GM23248 (cell line): ENCODE measurements at places on chromosomes 12 and 14. TPM values are rescaled to one million over a fixed set of nuclear protein-coding genes. Genes with fewer than 3 reads are reported as not detected.
A peak's percentile ranks its signal among the peaks of the same experiment; 100 is the strongest.

DNA sequence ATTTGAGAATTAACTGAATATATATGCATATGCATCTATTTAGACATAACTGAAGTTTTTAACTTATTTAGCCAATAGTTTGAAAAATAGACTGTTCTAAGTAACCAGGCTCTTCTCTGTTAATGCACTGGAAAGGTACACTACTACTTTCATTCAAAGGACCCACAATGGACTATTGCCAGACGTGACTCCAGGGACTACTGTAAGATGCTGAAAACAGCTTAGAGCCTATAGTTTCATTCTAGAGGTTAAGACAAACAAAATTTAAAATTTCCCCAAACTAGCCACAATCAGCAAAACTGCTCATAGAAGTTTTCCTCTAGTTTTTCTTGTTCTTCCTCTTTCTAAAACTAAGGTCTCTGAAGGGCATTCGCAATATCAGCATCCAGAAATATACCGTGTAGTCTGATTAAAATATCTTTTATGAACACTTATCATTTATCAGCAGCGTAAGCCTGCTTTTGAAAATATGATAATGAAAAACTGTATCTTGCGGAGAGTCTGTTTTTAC lies 10.4 kb downstream of the APPL2 start:
- H3K4me3 ChIP-seq = peak overlapping the region; percentile 13; the same call in 1 of the 2 replicates
- DNase-seq = no peak
- peaks cover 86% of the 10 kb centered on the region for H3K4me1 ChIP-seq
- peaks cover 47% of the 10 kb centered on the region for H3K36me3 ChIP-seq
- H3K27me3 ChIP-seq = no peaks in the 10 kb centered on the region
- peak overlapping the region; percentile 96 for H3K27ac ChIP-seq

GRCh38 chr14:104935955-104936354 lies 11.3 kb downstream of the PLD4 start:
- no peak overlapping the region for H3K27ac ChIP-seq
- no peaks in the 10 kb centered on the region for H3K36me3 ChIP-seq
- no peak for DNase-seq
- H3K4me1 ChIP-seq = no peaks in the 10 kb centered on the region
- H3K27me3 ChIP-seq = no peaks in the 10 kb centered on the region
- H3K4me3 ChIP-seq = no peak overlapping the region

GRCh38 chr14:52987042-52987441 lies 36.2 kb upstream of the FERMT2 start:
- H3K27ac ChIP-seq = no peak overlapping the region
- no peaks in the 10 kb centered on the region for H3K4me1 ChIP-seq
- no peak for DNase-seq
- no peaks in the 10 kb centered on the region for H3K27me3 ChIP-seq
- no peaks in the 10 kb centered on the region for H3K36me3 ChIP-seq

DNA sequence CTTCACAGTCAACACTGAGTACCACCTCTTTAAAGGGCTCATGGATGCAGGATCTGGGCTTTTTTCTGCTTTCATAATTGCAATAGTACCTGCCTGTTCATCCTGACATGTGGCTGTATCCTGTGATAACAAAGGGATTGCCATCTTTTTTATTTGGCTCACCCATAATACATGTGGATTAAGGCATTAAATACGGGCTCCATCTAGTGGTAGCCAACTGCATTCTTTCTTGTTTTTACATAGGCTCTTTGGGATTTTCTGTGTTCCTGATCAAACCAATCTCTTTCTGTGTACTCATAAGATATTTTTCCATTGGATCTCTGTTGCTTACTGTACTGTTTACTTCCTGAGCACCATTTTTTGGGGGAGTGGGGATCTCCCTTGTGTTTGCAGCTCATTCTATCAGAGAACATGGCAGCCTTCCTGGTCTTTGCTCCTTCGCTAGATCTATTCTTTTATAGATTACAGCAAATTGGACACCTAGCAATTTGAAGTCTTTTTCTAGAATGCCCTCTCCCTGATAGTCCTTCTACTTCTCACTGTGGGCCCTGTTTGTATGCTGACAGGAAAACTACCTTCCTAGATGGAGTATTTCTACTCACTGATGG lies 723.4 kb upstream of the MDGA2 start:
- no peak overlapping the region for H3K27ac ChIP-seq
- H3K36me3 ChIP-seq = no peaks in the 10 kb centered on the region

- H3K27me3 ChIP-seq = no peaks in the 10 kb centered on the region
- no peaks in the 10 kb centered on the region for H3K36me3 ChIP-seq
- H3K4me3 ChIP-seq = no peak overlapping the region
- DNase-seq = no peak
Measured at GRCh38 chr12:4482936-4483335, 37.3 kb upstream of the FGF6 start.

DNA sequence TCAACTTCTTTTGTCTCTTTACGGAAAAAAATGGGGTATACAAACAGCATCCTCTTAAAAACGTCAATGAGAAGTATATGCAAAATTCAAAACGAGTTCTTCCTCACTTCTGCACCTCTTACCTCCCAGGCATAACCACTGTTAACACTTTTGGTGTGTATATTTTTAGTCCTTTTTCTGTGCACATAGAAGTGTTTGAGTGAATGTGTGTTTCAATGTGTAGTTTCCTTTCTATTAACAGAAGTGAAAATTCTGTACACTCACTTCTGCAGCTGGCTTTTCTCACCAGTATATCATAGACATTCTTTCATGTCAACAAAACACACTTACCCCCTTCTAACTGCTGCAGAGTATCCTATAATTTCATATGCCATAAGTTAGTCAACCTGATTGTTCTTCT lies 5.4 kb downstream of the UBR7 start:
- H3K27me3 ChIP-seq = no peaks in the 10 kb centered on the region
- H3K4me1 ChIP-seq = peaks cover 10% of the 10 kb centered on the region
- no peak for DNase-seq
- no peak overlapping the region for H3K4me3 ChIP-seq

DNA sequence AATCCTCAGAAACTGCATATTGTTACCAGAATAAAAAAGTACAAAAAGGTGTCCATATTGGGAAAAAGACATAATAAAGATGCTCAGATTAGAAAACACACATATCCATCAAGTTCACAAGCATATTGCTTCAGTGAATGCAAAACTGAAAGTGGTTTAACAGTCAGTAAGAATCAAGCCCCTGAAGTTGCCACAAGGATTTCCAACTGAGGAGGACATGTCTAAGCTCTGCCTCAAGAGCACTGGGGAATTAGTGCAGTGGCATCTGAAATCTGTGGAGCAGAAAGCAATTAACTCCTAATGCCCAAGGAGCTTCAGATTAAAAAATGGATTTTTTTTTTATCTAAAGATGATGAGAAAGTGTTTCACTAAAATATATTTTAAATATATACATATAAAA lies 113.2 kb downstream of the DENND5B start:
- no peaks in the 10 kb centered on the region; the same call in 1 of the 2 replicates for H3K36me3 ChIP-seq
- DNase-seq = no peak
- H3K27ac ChIP-seq = no peak overlapping the region
- no peaks in the 10 kb centered on the region for H3K4me1 ChIP-seq
- no peak overlapping the region for H3K4me3 ChIP-seq

GRCh38 chr14:71449316-71450055 lies 482.7 kb upstream of the RGS6 start:
- no peak overlapping the region for H3K27ac ChIP-seq
- no peak overlapping the region for H3K4me3 ChIP-seq
- no peaks in the 10 kb centered on the region for H3K36me3 ChIP-seq
- DNase-seq = peak; percentile 41
- H3K27me3 ChIP-seq = no peaks in the 10 kb centered on the region
- H3K4me1 ChIP-seq = peaks cover 50% of the 10 kb centered on the region

- DNase-seq = no peak
- no peaks in the 10 kb centered on the region for H3K4me1 ChIP-seq
- H3K4me3 ChIP-seq = no peak overlapping the region
- H3K27me3 ChIP-seq = no peaks in the 10 kb centered on the region
- no peak overlapping the region for H3K27ac ChIP-seq
- no peaks in the 10 kb centered on the region for H3K36me3 ChIP-seq
Measured at GRCh38 chr12:28223025-28223554, 32.8 kb downstream of the CCDC91 start.

GRCh38 chr14:30651937-30652336 lies 29.8 kb downstream of the SCFD1 start:
- H3K4me1 ChIP-seq = no peaks in the 10 kb centered on the region
- H3K27ac ChIP-seq = no peak overlapping the region
- DNase-seq = no peak
- H3K4me3 ChIP-seq = no peak overlapping the region

- H3K36me3 ChIP-seq = no peaks in the 10 kb centered on the region
- no peaks in the 10 kb centered on the region for H3K27me3 ChIP-seq
- H3K4me1 ChIP-seq = no peaks in the 10 kb centered on the region
Measured at GRCh38 chr14:89378119-89378518, 38.9 kb downstream of the FOXN3 start.

DNA sequence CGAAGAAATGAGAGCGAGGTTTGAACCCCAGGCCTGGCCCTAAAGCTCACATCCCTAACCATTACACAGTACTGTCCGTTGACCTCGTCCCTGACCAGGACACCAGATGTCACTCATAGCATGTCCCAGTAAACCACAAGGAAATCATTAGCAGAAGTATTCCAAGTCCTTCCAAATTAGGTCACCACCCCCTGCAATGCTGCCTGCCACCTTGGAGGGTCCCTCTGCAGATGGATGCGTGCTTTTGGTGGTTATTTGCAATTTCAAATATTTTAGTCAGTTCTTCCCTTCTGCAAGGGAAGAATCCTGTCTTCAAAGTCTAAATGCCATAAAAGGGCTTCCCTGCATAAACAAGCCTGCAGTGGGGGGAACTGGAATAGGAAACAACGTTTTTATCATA lies 71.3 kb downstream of the CLMN start:
- no peaks in the 10 kb centered on the region for H3K36me3 ChIP-seq
- DNase-seq = no peak
- peaks cover 15% of the 10 kb centered on the region; the same call in 1 of the 2 replicates for H3K4me1 ChIP-seq
- H3K27me3 ChIP-seq = no peaks in the 10 kb centered on the region
- H3K27ac ChIP-seq = no peak overlapping the region

- H3K4me3 ChIP-seq = no peak overlapping the region
- no peaks in the 10 kb centered on the region for H3K27me3 ChIP-seq
- no peak overlapping the region for H3K27ac ChIP-seq
- H3K36me3 ChIP-seq = no peaks in the 10 kb centered on the region
- peaks cover 13% of the 10 kb centered on the region for H3K4me1 ChIP-seq
Measured at GRCh38 chr12:93373961-93374656, 3.6 kb upstream of the NUDT4 start.

DNA sequence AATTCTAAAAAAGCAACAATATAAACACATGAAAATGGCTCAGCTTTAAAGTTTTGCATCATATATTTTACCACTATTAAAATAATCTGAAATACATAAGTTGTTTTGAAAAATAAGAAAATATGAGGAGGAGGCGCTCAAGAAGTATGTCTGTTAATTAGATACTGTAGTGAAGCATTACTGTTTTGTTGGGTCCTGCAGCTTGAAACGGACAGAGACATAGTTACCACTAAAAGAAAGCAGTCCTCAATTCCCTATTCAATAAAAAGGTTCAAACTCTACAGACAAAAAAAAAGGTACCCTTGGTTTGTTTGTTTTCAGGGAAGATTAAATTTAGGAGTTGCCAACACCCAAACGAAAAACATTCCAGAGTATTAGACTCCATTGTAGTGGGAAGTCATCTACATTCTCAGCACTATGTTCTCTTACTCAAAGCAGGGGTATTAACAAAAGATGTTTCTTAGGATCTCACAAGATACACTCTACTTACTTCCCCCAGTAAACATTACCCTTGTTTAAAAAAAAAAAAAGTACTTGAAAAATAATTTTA lies 3.0 kb downstream of the PAWR start:
- peak; percentile 37 for DNase-seq
- peak overlapping the region; percentile 84 for H3K4me3 ChIP-seq
- H3K4me1 ChIP-seq = peaks cover 52% of the 10 kb centered on the region
- H3K27me3 ChIP-seq = no peaks in the 10 kb centered on the region
- peak overlapping the region; percentile 100; the same call in 1 of the 2 replicates for H3K27ac ChIP-seq

DNA sequence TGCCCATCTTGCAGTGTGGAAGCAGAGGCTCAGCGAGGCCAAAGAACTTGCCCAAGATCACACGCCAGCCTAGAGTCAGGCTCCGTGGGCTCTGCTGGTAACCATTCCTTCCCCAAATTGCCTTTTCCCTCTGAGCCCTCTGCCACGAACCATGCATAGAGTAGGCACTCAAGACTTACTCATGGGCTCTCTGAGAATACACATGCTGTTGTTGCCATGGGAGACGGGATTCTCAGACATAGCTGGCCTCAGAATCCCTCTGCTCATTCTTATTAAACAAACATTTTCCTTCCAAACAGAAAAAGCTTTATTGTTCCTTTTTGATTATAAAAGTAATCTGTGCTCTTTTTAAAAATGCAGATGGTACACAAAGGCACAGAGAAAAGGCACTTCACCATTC lies 52.5 kb upstream of the WSCD2 start:
- H3K27me3 ChIP-seq = no peaks in the 10 kb centered on the region
- DNase-seq = no peak
- no peaks in the 10 kb centered on the region for H3K4me1 ChIP-seq
- no peak overlapping the region for H3K27ac ChIP-seq
- no peak overlapping the region for H3K4me3 ChIP-seq

DNA sequence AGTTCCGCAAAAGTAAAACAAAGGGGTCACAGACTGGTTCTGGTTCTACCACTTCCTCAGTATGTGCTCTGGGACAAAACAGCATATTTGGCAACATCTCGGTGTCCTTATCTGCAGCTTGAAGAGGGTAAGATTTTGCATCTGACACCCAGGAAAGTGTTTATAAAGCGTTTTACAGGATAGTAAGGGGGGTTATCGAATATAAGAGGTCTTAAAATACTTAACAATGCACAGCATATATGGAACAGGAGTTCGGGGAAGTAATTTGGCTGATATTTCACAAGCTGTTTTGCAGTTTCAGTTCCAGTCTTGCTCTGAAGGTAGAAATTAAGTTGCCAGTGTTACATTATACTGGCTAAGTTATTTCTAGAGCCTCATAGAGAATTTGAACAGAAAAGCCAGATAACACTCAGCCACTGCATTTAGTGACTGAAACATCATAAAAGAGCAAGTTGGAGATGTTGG lies 904 bp upstream of the MAP4K5 start:
- H3K4me3 ChIP-seq = no peak overlapping the region; the same call in 1 of the 2 replicates
- no peaks in the 10 kb centered on the region for H3K36me3 ChIP-seq
- H3K27me3 ChIP-seq = no peaks in the 10 kb centered on the region
- no peak overlapping the region for H3K27ac ChIP-seq

DNA sequence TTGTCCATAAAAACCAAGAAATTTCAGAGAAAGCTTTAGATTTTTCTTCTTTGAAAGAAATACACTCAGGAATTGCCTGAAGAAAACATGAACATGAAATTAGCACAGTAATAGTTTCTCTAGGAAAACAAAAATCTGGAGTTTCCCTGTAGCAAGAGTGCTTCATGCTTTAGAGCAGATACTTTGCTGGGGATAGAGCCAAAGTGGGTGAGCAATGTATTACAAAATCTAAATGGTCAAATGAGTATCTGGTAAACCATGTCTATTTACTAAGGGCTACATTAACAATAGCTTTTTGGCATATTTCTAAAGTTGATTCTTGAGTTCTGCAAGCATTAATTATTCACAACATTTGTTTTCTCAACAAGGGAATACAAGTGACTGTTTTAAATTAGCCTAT lies 26.2 kb downstream of the AVPR1A start:
- DNase-seq = peak; percentile 47
- no peaks in the 10 kb centered on the region; the same call in 1 of the 2 replicates for H3K27me3 ChIP-seq
- H3K36me3 ChIP-seq = no peaks in the 10 kb centered on the region
- no peaks in the 10 kb centered on the region for H3K4me1 ChIP-seq
- H3K27ac ChIP-seq = no peak overlapping the region
- H3K4me3 ChIP-seq = no peak overlapping the region

The VRTN gene
- polyA plus RNA-seq = not detected in 2 replicates

The C12orf54 gene
- not detected in 2 replicates for polyA plus RNA-seq

The OVCH1 gene
- not detected in 2 replicates for polyA plus RNA-seq

The SMCO2 gene
- polyA plus RNA-seq = 0.18 TPM in 1 of 2 replicates, not detected in the other

The OAS1 gene
- 0.10 TPM in 1 of 2 replicates, not detected in the other for polyA plus RNA-seq

The LUM gene
- polyA plus RNA-seq = 564 and 584 TPM in 2 replicates

The C12orf43 gene
- polyA plus RNA-seq = 16.6 and 17.7 TPM in 2 replicates

The PTPRQ gene
- polyA plus RNA-seq = 0.15 and 0.18 TPM in 2 replicates

The BRI3BP gene
- polyA plus RNA-seq = 3.5 and 3.7 TPM in 2 replicates

The NKX2-1 gene
- not detected in 2 replicates for polyA plus RNA-seq

The HSPB8 gene
- polyA plus RNA-seq = 15.3 and 16.4 TPM in 2 replicates

The GPR137C gene
- polyA plus RNA-seq = 0.70 and 0.86 TPM in 2 replicates

The LPAR5 gene
- not detected in 2 replicates for polyA plus RNA-seq
